ENCODE measurements at places on chromosomes 11 and 22.

DNA sequence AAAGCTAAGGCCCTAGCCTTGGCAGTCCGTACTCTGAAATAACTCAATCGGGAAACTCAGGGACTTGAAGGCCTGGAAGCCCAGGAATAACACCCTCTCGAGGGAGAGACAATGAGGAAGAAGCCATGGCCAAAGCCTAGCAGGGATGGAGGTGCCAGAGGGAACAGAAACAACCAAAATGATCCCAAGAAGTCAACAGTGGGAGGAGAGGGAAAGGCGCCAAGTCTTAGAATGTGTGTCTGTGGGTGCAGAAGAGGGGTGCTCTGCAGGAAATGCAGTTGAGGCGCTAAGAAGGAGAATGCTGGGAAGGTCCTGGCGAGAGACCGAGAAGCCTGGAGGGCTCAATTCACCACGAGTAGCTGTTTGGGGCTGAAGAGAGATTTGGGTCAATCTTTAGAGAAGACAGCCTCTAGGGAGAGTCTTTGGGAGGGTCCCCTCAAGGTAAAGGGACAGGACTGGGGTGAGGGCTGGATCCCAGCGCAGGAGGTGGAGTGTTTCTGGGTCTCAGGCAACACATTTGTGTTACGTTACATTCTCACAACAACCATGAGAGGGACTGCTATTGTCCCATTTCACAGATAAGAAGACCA, 760 bp upstream of the MAPK8IP1 start:
- no peak for DNase-seq

DNA sequence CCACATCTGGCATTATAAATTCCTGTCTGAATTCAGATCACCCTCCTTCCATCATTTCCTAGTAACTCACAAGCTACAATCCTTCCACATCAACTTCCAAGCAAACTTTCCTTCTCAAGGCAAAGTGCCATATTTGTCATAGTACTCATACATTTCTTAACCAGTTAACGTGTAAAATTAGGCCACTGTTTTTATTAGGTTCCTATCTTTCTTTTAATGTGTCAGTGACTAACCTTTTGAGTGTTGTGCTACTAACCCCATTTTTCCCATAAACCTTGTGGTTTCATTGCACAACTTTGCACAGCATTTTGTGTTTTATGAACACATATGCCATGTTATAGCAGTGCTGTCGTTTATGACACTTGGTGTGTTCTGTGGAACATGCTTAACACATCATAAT, 90.1 kb downstream of the KIF18A start:
- DNase-seq = no peak

DNA sequence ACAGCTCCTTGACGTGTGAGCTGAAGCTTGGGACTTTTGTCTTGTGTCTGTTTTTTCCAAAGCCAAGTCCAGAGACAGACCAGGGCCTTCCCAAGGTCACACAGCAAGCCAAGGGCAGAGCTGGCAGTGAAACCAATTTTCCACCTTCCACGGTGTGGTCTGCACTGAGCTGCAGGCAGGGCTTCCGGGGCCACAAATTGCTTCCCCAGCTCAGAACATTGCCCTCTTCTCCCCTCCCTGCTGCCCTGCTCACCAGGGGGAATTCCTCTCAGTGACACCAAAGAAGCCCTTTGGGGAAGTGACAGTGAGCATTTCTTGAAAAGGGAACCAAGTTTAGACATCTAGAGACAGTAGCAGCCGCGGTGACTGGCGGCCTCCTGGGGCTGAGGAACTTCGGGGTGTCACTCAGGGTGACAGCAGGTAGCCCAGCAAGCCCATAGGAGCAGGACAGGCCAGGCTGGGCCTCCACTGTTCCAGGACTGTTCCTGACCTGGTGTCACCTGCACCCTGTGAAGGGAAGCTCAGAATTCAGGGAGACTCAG, 9.2 kb downstream of the FXYD2 start:
- peak; percentile 51 for DNase-seq

GRCh38 chr22:49866646-49867045, 13.0 kb downstream of the ZBED4 start:
- no peak for DNase-seq

DNA sequence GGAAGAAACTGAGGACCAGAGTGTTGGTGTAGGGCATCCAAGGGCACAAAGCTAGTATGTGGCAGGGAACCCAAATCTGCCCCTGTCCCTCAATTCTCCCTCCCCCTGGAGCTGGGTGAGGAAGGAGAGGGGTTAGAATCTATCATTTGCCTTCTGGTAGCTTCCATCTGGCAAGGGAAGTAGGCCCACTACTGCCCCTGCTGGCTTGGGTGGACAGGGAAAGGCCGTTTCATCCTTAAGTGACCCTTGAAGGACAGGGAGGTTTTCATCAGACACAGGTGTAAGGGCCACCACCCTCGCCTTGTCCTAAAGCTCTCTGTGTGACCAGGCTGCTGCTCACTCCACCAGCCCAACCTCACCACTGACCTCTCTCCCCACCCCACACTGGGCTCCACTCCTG, 22.1 kb downstream of the NECTIN1 start:
- no peak for DNase-seq

- no peak for DNase-seq
Measured at GRCh38 chr22:47647181-47647580, 884.7 kb downstream of the TBC1D22A start.

GRCh38 chr11:123122341-123122740, 60.4 kb upstream of the HSPA8 start:
- DNase-seq = no peak

DNA sequence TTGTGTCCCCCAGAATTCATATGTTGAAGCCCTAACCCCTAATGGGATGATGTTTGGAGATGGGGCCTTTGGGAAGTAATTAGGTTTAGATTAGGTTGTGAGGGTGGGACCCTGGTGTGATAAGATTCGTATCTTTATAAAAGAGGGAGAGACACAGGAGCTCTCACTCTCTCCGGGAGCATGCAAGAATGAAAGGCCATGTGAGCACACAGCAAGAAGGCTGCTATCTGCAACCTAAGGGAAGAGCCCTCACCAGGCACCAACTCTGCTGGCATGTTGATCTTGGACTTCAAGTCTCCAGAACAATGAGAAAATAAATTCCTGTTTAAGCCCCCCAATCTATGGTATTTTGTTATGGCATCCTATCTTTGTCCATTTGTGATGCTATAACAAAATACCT, 97.3 kb downstream of the ELP4 start:
- no peak for DNase-seq

- DNase-seq = no peak
Measured at GRCh38 chr11:106961518-106961917, 56.8 kb downstream of the GUCY1A2 start.

GRCh38 chr22:30978304-30978962, 9.4 kb downstream of the TUG1 start:
- DNase-seq = no peak

- no peak for DNase-seq
Measured at GRCh38 chr22:32127904-32128303, 31.2 kb downstream of the C22orf42 start.

- DNase-seq = no peak
Measured at GRCh38 chr11:79439410-79439885, 1.4 kb downstream of the TENM4 start.

All from stimulated activated CD4-positive, alpha-beta T cell treated with anti-CD3 and anti-CD28 coated beads, Interleukin-15, amount 100 ng/mL, for 1 hour (primary cell).